ENCODE measurements at places on chromosomes 6 and 20.

GRCh38 chr20:46715292-46715756 is 5.9 kb downstream of the SLC2A10 start:
- DNase-seq, result no peak

GRCh38 chr6:143021543-143021942 is 39.1 kb upstream of the AIG1 start:
- DNase-seq, result no peak

- DNase-seq, result no peak
Measured at GRCh38 chr6:130190701-130191690, 31.8 kb downstream of the SAMD3 start.

DNA sequence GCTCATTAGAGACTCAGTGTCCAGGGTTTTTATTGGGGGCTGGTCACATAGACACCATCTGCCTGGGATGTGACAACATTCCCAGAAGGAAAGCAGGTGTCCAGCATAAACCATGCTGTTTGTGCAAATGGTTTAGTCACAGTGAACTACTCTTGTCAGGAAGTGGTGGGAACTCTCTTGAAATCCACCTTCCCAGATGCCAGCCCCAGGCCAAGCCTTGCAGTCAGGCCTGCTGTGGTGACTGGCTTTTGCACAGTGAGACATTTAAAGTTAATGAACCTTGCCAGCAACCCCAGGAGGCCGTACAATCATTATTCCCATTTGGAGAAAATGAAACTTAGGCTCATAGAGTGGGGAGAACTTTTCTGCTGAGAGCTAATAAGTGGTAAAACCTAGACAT is 242.5 kb upstream of the KCNG1 start:
- DNase-seq, result no peak

- no peak for DNase-seq
Measured at GRCh38 chr6:2307799-2308198, 62.4 kb upstream of the GMDS start.

DNA sequence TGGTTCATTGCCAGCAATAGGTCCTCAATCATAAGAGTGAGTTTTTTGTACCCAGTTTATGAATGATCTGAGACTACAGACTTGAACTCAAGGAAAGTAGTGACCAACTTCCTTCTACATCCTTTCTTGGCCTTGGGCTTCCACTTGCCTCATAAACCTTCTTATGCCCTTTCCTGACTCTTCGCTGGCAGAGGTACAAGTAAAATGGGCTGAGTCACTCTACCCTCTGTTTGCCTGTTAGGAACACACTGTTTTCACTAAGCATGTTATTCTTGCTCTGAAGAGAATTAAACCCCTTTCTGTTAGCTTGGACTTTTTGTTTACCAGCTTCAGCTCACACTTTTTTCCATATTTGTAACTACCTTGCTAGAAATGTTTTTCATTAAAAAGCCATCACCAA is 74.4 kb downstream of the PKHD1 start:
- DNase-seq, result no peak

DNA sequence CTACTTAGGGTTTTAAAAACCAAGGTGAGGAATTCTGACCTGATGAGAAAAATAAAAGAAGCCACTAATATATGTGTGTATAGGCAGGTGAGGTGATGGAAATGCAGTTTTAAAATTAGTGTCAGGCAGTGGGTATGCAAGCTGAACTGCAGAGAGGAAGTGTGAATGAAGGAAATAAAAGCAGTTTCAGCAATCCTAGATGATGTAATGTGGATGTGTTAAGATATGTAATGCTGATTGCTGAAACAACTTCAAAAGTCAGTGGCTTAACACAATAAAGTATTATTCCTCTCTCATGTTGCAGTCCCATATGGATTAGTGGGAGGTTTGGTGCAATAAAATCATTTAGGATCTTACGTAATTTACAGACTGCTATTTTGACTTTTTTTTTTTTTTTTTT is 119.9 kb upstream of the ASCC3 start:
- no peak for DNase-seq

DNA sequence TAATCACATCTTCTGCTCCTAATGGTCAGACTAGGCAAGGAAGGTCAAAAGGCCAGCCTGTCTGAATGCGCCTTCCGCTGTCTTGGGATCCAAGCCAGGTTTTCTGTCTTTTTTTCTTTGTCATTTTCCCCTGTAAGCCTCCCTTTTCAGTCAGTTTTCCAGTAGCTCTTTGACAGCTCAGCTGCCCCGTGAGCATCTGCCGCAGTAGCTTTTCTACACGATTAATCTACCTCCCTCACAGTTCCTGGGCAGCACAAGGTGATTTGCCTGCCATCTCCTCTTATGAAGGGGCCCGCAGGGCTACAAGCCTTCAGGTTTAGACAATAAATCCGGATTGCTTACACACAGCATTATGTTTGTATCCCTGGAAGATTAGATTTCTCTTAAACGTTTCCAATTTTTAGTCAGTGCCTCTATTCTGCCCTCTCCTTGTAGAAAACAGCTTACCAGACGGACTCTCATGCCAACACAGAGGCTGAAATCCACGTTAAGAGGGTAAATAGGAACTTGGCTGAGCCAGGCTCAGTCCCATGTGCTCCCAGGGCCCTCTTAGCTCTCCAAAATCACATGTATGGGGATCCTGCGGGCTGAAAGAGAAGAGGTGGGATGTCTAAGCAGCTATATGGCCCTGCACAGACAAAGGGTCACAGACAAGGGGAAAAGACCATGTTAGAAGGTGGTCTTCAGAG is 77.2 kb downstream of the LY86 start:
- DNase-seq, result no peak

GRCh38 chr6:142500250-142500786 is 198.5 kb downstream of the ADGRG6 start:
- no peak for DNase-seq

- no peak for DNase-seq
Measured at GRCh38 chr6:115064680-115065079, 721.9 kb upstream of the HS3ST5 start.

GRCh38 chr6:37819177-37819801 is at the start of gene ZFAND3:
TSS of gene ZFAND3 (plus strand) at chr6:37819727. CDS start at chr6:37819946, 219 bp downstream.
- DNase-seq, result peak; percentile 99

DNA sequence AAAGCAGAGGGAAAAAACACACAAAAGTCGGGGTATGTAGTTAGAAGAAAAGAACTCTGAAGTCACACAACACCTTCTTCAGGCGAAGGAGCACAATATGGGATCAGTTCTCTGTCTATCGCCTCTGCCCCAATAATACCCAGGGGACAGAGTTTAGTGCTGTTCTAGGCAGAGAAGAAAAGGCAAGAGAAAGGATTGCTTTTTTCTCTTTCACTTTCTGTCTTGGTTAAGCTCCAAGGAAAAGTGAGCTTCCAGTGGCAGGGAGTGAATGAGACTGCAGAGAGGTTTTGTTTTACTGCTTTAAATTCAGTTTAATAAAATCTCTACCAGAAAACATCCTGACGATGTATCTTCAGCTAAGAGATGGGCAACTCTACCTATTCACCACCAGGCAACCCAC is 86.6 kb upstream of the STXBP5 start:
- DNase-seq, result no peak

DNA sequence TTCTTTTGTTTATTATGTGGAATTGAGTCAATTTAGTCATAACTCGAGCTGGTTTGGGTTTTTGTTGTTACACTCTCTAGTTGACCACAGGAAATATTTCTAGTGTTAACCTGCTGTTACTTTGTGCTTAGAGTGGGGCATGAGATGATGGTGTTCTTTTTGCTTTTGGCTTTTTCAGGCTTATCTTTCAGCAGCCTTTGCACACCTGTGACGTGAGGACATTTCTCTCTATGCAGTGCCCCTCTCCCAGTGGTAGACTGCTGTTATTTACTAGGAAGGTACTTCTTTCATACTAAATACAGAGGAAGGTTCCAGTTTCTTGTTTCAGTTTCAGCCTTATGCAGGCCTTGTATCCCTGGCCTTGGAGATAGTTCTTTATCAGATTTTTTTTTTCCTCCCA is 766.8 kb upstream of the MAN1A1 start:
- DNase-seq, result no peak

GRCh38 chr20:60424267-60424902 is 466.2 kb downstream of the CDH26 start:
- no peak for DNase-seq

GRCh38 chr6:10690651-10691445 is 3.6 kb downstream of the C6orf52 start:
- no peak for DNase-seq

GRCh38 chr6:158272324-158272723 is 39.9 kb upstream of the TULP4 start:
- DNase-seq, result no peak

- DNase-seq, result no peak
Measured at GRCh38 chr20:54651252-54651651, 175.9 kb downstream of the DOK5 start.
